ENCODE measurements at places on chromosomes 5 and 9.

GRCh38 chr5:133706506-133707430 is 94.4 kb upstream of the FSTL4 start:
- DNase-seq = no peak

DNA sequence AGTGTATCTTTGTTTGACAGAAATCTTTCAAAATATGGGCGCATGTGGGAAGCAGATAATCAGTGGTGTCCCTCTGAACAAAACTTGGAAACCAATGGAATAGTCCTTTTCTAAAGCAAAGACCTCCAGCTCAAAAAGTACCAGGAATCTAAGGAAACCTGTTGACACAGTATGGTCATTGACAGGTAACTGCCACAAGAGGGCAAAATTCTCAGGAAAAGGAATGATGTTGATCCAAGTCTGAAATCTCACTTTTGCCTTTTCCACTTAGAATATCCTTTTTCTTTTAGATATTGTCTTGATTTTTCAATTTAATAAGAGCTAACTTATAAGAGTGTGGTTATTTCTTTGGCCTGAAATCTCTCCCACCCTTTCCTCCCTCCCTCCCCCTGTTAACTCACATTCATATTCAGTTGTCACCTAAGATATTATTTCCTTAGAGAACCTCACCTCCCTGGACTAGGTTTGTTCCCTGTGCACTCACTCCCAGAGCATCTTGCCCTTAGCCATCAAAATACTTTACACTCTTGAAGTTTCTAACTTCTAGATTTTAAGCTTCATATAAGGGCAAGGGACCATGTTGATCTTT is 59.0 kb upstream of the BARX1 start:
- no peak for DNase-seq

DNA sequence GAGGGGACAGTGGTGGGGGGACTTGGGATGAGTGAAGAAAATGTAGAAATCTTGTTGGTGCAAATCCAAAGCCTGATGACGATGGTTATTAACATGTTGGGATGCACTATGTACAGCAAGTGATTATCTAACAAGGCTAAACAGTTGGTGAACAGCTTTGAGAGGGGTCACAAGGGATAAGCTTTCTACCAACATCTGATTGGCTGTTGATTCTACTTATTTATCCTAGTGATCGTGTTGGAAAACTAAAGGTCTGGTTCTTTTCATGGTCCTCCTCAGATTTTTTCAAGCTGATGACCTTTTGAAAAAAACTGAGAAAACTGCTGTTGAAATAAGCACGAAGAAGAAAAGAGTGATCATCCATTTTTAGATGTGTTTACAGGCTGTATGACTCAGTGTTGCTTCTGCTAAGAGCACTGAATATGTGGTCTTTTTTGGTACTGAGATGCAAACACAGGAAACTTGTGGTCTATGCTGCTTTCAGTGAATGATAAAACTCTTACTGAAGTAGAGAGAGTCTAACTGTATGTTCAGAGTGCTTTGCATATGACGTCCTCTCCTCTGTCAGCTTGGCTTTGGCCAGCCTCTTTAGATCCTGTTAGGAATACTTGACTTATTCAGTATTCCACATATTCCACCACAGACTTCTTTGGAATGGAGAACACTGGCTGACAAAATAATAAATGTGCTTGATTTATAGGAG is 174.8 kb downstream of the SLF1 start:
- no peak for DNase-seq

- no peak for DNase-seq
Measured at GRCh38 chr9:36803961-36804360, 230.1 kb downstream of the PAX5 start.

DNA sequence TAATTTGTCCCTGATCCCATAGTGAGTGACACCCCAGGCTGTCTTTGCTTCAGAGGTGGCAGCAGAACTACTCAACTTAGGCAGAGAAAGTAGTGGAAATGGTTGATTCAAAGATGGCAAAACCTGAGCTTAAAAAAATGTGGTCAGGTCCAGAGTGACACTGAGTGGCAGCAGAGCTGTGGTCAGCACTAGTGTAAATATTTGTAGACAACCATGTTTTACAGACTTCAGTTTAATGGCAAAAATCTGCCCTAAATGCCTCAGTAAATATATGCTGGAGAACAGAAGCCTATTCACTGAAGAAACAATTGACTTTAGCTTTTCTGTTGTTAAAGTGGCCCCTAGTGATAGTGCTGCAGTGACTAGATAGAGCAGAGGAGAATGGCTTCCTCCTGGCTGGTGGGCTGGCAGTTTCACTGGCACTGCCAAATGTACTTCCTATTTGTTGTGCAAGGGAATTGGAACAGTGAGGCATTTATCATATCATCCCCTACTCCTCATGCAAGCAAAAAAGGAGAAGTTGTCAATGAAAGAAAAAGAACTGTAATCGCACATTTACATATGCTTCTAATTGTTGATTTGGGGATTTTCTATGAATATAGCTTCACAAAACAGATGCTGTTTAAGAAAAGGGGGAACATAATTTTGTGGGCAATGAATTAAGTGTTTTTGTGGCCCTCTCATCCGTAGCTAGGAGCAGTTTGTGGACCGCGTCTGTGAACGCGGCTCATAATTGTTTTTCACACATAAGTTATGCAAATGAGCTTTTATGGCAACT is 12.0 kb downstream of the PBX3 start:
- peak; percentile 61 for DNase-seq

DNA sequence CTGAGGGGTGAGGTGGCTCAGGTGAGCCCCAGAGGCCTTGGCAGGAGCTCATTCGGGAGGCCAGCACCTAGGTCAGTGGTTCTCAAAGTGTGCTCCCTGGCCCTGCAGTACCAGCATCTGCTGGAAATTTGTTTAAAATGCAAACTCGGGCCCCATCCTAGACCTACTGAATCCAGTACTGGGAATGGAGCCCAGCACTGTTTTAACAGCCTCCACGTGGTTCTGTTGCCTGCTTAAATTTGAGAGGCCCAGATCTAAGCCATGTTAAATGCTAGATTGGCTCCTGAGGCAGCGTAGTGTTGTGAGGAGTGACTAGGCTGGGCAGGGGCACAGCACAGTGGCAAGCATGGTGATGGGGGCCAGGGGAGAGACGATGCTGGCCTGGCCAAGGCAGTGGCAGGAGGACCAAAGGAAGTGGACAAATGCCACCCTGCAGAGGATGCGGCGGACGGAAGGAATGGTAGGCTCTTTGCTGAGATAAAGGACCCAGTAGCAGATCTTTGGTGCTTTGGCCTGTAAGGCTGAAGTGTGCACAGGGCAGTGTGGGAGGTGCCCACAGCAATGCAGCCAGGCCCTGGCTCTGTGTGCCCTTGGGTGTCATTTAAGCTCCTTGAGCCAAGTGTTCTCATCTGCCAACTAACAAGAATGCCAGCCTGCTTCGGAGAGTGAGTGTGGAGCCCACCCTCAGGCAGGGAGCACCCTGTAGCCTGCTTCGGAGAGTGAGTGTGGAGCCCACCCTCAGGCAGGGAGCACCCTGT is 4.2 kb downstream of the PRR7 start:
- peak; percentile 53 for DNase-seq

DNA sequence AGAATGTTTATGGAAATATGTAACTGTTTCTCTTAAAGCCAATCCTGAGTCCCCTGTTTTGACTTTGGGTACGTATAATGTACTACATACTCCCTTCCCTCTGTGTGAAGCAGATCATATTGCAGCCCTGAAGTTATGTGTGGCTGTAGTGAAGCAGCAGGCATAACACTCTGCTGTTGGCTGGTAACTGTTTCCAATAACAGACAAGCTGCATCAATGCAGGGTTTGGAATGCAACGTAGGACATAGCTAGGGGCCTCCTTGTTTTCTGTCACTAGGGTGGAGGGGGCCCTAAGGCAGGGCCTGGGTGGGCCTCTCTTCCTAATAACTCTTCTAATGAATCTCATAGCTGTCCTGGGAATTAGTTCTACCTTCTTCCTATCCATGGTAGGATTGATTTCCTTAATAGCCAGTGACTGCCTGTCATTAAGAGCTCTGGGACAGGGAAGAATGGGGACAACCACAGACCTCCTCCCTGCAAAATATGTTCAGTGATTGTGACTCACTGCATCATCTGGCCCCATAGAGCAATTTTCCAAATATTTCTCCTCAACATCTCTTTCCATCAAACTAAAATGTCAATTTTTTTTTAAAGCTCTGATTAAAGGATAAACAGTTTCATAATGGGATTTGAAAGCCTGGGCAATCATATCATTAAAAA is 129.6 kb upstream of the HMHB1 start:
- DNase-seq = no peak
